CD4-positive, alpha-beta T cell treated with Interleukin-4 for 1 hour (primary cell): ENCODE measurements at places on chromosomes 6 and 20.
A peak's percentile ranks its signal among the peaks of the same experiment; 100 is the strongest.

GRCh38 chr6:10719296-10719963 lies 3.4 kb upstream of the TMEM14C start:
- peak; percentile 69 for DNase-seq

- no peak for DNase-seq
Measured at GRCh38 chr6:85920782-85921181, 278.1 kb upstream of the SYNCRIP start.

GRCh38 chr6:35152067-35152707 lies 11.0 kb upstream of the TCP11 start:
- no peak for DNase-seq

DNA sequence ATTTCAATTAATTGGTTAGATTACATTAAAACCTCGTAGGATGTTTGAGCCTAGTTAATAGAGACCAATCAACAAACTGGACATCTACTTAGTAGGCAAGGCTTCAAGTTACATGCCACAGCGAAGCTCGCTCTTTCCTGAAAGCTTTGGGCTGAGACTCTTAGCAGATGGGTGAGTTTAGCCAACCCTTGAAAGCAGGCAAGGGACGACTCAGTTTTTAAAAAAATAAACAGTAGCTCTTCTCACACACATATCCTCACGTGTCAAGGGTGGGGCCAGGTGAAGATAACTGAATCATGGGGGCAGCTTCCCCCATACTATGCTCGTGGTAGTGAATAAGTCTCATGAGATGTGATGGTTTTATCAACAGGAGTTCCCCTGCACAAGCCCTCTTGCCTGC lies 775 bp downstream of the MTFR2 start:
- DNase-seq: no peak

DNA sequence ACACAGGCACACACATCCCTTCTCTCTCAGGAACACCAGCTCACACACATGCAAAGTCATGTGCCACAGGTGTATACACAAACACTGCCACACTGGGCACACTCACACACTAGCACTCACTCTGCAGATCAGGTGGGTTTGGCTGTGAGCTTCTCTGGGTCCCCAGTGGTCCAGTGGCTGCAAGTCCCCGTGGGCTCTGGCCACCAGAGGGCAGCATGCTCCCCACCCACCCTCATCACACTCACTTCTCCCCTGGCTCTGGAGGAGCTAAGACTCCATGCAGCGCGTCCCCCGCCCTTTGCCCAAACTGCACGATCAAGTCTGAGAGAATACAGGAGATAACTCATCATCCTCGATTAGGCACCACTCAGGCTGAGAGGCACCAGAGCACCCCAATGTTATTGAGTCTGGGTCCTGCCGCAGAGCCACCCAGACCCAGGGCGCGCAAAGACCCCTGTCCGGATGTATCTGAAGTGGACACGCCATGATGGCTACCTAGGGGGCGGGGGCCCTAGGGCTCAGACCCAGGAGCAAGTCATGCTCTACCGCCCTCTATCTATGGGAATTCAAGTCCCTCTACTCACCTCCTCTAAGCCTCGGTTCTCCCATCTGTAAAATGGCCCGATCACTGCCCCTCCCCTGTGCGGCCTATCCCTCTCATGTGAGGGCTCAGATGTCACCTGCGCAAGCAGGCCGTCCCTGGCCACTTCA lies 90.5 kb downstream of the GRM4 start:
- peak; percentile 47 for DNase-seq

DNA sequence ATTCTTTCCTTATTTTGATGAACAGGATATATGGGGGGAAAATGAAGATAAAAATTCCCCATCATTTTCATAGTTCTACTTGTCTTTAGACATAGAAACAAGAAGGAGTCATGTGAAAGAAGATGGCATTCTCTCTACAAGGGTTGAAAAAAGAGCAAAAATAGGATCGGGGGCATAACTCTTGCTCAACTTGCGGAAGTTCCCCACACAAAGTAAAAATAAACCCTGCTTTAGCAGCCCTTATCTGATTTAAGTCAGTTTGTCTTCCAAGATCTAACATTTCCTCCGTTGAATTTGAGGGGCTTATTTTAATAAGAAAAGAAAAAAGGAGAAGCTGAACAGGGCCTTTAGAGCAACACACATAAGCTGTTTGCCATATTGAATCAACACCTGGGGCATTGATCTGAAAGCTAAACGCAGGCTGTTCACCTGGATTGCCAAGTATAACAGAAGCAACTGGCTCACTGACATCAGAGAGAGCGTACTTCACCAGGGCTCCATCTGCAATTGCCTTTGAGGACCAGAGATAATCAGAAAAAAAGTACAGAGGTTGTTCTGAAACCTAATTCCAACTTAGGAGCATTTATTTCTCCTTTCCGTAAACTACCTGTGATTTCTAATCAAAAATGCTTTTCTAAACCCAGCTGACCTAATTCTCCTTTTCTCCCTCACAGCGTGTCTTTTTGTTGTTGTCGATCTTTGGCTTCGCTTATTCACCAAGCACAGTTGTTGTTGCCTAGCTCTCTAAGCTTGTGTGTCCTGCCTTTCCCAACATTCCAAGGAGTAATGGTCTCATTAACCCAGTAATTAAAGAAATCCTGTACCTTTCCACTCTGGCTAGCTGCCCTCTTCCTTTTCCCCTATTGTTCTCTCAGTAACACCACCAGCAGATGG lies 568.0 kb downstream of the KIF16B start:
- DNase-seq: no peak

DNA sequence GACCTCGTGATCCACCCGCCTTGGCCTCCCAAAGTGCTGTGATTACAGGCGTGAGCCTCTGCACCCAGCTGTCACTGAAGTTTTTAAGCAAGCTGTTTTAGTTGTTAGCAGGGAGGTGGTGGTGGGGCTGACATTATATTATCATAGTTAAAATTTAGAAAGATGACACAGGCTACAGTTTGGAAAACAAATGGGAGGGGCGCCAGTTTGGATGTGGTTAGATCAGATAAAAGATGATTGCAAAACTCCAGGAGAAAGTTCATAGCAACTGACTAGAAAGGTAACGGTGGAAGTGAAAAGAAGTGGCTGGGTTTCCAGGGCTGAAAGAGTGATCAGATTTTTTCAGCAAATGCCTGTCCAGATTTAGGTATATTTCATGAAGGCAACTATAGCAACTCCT lies 311.9 kb upstream of the CITED2 start:
- DNase-seq: no peak

DNA sequence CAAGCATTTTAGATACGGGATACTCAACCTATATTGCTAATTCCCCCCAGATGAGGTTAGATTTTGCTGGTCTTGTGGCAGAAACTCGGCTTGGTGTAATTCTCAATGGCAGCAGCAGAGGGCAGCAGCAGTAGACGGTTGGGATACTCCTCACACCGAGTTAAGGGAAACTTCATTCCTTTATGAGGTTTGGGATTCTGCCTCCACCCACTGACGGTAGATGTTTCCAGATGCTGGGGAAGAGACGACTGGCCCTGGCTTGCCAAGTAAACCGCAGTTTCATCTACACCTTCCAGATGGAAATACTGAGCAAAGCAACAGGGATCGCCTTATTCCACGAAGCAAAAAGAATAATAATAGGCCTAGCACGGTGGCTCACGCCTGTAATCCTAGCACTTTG lies 8.2 kb upstream of the TBC1D7 start:
- peak; percentile 70 for DNase-seq

GRCh38 chr6:13624871-13625288 lies 9.7 kb downstream of the NOL7 start:
- peak; percentile 61 for DNase-seq

GRCh38 chr6:128882991-128883611 lies at the start of gene LAMA2:
LAMA2 (plus strand) TSS chr6:128883138; CDS start chr6:128883246, 108 bp downstream.
- no peak for DNase-seq

DNA sequence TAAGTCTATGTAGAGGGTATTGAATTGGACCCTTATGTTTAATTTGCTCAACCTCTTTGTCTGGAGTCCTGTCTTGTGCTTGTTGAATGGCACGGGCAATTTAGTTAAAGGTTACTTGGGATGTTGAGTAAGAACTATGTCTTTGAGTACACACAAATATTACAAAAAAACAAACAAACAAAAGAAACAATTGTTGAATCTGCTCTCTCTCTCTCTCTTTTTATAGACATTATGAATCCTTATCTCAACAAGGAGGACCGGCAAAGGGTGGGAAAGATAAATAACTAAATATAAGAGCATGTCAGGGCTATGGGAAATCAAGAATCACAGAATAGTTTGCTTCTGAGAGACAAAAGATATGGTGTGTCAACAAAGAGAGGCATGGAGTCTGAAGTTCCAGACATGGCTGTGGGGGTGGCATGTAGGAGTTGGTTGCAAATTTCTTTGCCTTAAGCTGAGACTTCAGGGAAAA lies 608.6 kb downstream of the UTRN start:
- no peak for DNase-seq

GRCh38 chr20:1832634-1833033 lies 62.6 kb upstream of the SIRPA start:
- DNase-seq: no peak

GRCh38 chr6:94468830-94469229 lies 1049.5 kb upstream of the EPHA7 start:
- DNase-seq: no peak

DNA sequence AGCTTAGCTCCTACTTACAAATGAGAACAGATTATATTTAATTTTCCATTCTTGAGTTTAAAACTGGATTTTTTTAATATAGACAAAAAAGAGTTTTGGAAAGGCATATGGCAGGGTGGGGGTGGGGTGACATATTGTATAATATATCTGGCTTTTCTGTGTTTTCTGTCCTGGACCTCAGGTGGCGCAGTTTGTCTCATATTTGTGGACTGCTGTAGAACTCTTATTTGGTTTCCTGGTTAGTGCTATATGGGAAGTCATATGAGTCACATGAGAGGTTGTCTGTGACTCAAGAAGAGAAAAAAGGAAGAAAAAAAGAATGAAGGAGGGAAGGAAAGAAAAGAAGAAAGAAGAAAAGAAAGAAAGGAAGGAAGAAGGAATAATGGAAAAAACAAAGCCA lies 131.8 kb downstream of the CLVS2 start:
- no peak for DNase-seq

GRCh38 chr6:43910638-43911353 lies 140.8 kb downstream of the VEGFA start:
- no peak for DNase-seq

DNA sequence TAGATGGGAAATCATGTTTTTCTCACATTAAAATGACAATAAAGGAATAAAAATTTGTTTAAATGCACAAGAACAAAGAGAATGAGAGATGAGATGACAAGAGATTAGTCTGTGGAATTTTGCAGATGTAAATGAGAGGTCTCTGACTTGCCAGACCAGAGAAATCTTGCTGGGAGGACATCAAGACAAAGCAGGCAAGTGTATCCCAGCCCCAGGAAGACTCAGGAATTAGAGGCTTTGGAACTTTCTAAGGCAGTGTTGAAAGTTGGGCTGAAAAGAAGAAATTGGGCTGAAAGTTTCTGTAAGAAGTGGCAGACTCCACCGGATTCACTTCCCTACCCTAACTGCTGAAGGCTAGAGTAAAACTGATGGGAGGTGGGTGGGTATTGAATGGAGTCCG lies 54.6 kb downstream of the AFDN start:
- no peak for DNase-seq

- DNase-seq: no peak
Measured at GRCh38 chr6:31762878-31763618, 592 bp downstream of the SAPCD1 start.

DNA sequence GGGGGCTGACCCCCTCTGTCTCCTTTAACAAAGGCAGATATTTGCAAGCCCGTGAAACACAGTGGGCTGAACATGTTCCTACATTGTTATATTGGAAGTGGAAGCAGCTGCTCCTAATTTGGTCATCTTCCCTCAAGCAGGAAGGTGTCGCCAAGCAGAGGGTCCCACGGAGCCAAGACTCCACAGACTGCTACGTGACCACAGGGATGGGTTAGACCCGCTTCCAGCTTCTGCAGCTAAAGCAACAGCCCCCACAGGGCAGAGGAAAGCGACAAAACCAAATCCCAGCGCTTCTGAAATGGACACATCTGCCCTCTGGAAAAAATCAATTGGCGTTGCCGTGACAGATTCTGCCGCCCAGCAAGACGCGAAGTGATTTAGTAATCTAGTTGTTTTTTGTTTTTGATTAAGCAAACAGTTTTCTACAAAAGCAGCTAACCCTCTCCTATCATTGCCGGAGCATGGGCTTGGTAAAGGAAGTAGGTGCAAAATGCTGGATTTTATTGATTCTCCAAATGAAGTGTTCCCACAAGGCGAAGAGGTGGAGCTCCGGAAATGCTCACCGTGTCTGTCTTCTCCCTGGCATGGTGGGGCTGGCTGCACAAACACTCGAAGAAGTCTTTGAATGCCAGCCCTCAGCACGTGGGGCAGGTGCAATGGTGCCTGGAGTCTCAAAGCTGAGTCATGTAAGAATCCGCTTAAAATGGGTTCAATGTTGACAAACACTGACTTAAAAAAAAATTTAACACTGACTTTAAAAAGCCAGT lies 79.4 kb upstream of the FRMD1 start:
- DNase-seq: no peak

GRCh38 chr6:140987364-140988155 lies 1145.2 kb upstream of the GJE1 start:
- no peak for DNase-seq

GRCh38 chr6:168120390-168121302 lies 41.6 kb upstream of the FRMD1 start:
- DNase-seq: no peak

DNA sequence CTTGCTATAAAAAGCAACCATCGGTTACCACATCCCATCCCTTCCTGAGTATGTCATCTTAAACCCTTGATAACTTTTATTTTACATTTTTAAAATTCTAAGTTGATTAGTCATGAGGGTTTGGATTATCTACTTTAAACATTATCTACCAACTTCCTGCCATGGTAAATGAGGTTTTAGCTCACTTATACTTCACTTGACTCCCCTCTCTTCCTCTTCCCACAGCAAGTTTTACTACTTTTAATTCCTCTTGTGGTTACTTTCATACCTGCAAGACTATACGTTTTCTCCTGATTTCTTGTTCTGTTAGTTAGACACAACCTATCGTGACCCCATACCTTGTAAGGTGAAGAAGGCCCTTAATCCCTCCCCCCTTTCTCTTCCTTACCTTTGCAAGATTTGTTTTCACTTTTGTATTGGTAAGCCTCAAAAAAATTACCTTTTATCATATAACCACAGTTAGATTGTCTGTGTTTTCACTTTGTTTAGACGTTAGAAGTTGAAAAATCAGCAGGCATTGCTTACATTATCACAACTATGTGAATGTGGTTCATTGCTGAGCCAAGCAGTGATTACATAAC lies 60.1 kb upstream of the OGFRL1 start:
- DNase-seq: peak; percentile 41

GRCh38 chr6:56953597-56954402 lies 1.1 kb upstream of the BEND6 start:
- DNase-seq: no peak

DNA sequence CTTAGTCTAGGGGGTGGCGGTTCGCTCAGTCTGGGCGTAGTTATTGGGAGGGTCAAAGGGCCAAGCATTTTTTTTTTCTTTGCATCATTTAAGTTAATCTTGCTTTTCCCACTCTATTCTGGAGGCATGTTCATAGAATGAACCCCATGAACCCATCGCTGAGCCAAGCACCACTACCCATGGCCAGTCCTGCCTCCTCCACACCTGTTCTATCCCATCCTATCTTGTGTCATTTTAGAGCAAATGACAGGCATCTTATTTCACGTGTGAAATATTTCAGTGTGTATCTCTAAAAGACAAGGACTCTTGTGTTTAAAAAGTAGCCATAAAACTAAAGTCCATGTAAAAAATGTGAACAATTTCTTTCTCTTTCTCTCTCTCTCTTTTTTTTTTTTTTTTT lies 13.9 kb downstream of the SRC start:
- no peak for DNase-seq

- DNase-seq: no peak
Measured at GRCh38 chr6:17354700-17355403, 38.5 kb upstream of the CAP2 start.

GRCh38 chr20:59718071-59718470 lies 113.7 kb downstream of the PHACTR3 start:
- no peak for DNase-seq

GRCh38 chr6:25175196-25175595 lies 104.0 kb upstream of the CARMIL1 start:
- no peak for DNase-seq
